ENCODE measurements at places on chromosomes 12 and 14.

- no peak for DNase-seq
Observed at GRCh38 chr14:63342371-63342770, 23.6 kb upstream of the GPHB5 start.

DNA sequence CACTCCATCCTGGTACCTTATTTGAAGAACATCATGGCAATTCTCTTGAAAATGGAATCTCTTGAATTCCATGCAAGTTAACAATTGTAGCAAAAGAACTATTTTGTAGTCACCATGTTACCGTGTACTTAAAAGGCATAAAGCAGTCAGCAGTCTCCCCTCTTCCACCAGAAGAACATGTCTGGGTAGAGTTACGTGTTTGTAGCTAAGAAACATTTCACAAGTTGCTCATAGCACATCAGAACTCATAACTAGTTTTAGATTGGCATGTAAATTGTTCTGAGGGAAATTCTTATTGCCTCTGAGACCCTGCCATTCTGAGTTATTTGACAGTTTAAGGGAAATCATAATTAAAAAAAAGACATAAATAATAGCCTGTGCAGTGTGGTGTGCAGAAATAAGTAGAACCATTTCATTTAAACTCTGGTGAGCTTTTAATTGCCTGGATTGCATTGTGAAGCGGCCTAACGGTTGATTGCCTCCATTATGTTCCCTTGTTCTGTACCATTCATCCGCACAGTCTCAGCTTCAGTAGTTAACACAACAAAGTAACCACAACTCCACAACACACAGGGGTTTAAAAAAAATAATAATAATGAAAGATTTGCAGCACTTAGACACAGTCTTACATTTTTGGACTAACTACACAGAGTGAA, 2.6 kb downstream of the LMO3 start:
- no peak for DNase-seq

DNA sequence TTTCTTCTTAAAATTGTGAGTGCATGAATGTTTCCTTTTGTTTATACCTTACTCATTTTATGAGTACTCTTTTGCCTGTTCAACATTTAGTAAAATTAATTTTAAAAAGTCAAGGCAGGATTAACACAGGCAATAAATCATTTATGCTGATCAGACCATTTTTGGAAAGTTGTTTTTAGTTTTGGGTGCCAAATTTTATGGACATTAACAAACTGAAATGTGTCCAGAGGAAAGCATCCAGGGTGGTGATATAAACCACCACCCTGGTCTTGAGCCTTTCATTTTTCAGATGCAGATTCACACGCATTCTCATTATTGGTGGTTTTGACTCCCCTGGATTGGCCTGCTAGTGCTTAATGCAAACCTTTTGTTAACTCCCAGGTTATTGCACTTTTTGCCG, 26.3 kb downstream of the RASSF8 start:
- no peak for DNase-seq

DNA sequence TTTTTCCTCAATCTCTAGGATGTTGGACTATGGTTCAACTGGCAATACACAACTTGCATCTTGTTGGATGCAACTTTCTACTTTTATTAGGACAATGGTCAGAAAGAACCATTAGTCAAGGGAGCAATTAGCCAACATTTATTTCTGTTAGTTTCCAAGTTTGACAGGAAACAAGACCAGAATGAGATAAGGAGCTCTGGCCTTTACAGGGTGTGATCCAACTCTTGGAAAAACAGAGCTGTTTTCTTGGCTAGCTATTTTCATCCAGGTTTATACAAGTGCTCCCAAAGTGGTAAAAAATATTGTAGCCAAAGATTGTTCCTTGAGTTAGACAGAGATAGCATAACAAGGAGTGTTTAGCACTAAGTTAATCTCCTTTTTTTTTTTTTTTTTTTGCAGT, 3.9 kb upstream of the SYNE2 start:
- DNase-seq = no peak

- no peak for DNase-seq
Observed at GRCh38 chr12:24480766-24481449, 468.0 kb downstream of the BCAT1 start.

DNA sequence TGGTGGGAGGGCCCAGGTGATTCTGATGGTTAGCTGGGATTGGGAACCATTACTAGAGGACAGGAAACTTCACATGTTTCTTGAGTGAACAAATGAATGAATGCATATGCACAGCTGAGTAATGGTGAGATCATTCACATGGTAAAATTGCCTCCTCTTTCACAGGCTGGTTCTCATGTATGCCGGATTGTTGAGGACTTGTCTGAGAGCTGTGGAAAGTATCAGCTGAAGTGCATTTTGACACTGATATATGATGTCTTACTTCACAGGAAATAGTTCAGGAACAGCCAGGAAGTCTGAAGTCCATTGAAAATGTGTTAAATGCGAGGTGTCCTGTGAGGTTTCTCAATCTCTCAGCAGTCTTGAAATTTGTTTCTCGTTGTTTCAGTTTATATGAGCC, 77.6 kb upstream of the DACT1 start:
- peak; percentile 46 for DNase-seq

GRCh38 chr14:59268858-59269257, 80.4 kb downstream of the DAAM1 start:
- no peak for DNase-seq

DNA sequence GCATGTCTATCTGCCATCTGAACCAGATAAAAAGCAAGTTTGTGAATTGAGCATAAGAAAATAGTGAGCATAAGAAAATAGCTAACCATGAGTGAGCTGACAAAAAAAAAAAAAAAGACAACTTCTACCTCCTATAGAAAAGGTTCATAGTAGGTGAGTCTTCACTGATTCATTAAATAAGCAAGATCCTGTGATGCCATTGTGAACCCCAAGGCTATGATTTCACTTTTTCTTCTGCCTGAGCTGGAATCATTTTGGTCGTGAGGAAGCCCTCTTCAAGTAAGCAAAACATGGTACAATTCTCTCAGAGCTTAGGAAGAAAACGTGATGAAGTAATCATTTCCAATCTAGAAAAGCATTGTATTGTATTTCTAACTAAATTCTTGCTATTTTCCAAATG, 1.2 kb downstream of the PIK3C2G start:
- no peak for DNase-seq

GRCh38 chr12:43636725-43637463, 84.9 kb upstream of the ADAMTS20 start:
- DNase-seq = no peak

GRCh38 chr12:130413909-130414308, 76.2 kb downstream of the PIWIL1 start:
- no peak for DNase-seq

- DNase-seq = peak; percentile 15
Observed at GRCh38 chr14:85296456-85297210, 233.3 kb upstream of the FLRT2 start.

Data from HTR-8/SVneo (cell line).